ENCODE measurements at places on chromosomes 13 and 19.

- no peak for DNase-seq
Measured at GRCh38 chr19:56148096-56148495, 7.0 kb downstream of the ZNF444 start.

DNA sequence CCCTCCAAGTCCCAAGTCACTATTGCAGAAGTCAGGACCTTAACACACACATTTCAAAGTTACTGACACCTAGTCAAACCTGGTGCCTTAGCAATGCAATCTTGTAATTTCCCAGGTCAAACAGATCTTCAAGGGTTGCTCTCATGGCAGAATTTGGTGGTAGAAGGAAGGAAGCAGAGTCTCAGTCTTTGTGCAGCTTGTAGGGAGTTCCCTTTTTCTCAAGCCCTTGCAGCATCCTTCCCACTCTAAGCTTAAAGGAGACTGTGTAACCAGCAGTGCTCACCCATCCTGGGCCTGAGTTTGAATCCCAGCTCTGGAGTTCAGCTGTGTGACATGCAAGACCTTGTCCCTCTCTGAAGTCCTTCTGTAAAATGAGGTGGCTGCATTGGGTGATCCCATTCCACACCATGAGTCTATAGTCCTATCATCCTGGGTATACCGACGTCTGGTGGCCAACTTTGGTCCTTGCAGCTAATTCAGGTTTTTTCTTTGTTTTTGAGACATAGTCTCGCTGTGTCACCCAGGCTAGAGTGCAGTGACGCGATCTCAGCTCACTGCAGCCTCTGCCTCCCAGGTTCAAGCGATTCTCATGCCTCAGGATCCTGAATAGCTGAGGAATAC, 9.8 kb downstream of the SIGLEC10 start:
- no peak for DNase-seq

GRCh38 chr13:112117258-112117954, 50.5 kb downstream of the SOX1 start:
- DNase-seq: no peak

DNA sequence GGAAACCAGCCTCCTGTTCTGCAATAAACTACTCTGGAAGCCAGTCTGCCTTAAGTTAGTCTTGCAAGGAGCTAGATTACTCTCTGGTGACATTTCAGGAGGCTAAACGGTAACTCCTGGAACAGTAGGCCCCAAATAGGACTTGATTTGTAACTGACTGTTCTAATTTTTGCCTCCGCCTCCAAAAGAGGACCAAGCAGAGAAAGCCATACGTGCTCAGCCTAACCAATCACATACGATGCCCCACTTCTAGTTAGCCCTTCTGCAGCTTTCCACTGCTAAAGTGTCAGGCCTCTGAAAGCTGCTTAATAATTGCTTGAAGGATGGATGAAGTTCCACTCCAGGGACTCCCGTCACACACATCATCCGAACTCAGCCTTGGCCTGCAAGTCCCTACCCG, 744 bp downstream of the ZNF805 start:
- no peak for DNase-seq

DNA sequence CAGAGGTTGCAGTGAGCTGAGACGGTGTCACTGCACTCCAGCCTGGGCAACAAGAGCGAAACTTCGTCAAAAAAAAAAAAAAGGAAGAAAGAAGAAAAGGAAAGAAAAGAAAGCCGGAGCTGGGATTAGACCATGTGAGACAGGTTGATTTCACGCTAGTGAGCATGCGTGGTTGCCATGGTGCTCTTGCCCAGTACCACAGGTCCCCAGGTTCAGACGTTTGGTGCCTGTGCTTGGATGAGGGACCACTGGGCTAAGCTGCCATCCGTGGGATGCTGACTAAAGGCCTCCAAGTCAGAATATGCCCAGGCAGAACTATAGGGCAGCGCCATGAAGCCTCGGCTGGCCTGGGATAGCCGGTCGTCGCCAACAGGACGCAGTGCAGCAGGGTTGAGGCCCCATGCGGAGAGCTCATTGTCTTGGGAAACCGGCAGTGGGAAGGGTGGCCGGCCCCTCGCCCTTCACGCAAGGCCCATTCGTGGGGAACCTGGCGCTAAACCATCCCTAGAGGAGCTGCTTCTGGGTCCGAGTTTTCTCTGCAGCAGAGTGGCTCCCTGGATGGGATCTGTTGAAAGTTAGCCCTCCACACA, 7.2 kb upstream of the TEX101 start:
- DNase-seq: no peak

DNA sequence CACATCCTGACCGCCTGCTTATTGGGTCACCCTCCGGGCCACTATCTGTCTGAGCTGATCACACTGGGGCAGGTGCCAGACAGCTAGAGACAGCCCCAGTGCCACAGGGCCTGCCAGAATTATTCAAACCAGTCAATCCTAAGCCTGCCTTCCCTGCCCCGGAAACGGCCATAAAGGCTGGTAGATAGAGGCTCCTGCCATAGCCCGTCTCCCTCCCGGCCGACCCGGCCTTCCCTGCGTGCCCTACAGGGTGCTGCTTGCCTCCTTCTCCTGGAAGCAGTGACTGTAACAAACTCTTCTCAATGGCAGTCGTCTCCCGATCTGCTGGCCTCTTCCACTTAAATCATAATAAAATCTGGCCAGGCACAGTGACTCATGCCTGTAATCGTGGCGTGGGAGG, 158.6 kb upstream of the SOX1 start:
- DNase-seq: no peak

- DNase-seq: no peak
Measured at GRCh38 chr19:46082728-46083050, 41.8 kb downstream of the IGFL3 start.
